ENCODE measurements at places on chromosomes 7 and 10.

DNA sequence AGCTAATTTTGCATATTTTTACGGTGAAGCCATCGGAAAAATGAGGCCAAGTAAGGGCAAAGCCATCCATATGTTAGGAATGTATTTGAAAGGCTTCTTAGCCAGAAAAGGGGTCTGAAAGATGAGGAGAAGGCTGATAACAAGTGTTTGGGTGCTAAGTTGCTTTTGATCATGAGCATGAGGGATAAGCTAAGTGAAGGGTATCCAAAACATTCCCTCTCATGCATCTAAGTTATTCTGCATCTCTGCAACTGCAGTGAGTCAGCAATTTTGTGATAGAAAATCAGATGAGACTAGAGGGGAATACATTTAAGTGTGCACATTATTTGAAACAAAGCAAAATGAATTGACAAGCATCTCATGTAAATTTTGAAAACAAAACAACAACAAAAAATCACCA is 282.8 kb downstream of the GPR158 start:
- DNase-seq = no peak

- no peak for DNase-seq
Observed at GRCh38 chr10:11511321-11511720, 100.1 kb downstream of the USP6NL start.

DNA sequence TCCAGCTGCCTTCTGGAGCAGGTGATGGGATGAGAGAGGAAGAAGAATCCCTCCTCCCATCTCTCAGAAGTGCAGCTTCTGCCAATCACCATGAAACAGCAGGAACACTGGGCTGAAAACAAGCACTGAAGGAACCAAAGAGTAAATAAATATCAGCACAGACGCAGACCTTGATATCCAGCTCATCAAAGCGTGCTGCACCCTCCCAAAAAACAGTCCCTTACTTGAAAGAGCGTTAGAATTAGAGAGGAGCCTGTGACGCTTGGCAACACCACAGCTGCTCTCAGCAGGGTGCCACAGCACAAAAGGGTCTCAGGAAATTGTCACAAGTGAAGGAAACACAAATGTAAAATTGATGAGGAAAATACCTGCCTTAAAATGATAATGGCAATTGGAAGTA is 39.5 kb downstream of the KLF6 start:
- peak; percentile 22 for DNase-seq

DNA sequence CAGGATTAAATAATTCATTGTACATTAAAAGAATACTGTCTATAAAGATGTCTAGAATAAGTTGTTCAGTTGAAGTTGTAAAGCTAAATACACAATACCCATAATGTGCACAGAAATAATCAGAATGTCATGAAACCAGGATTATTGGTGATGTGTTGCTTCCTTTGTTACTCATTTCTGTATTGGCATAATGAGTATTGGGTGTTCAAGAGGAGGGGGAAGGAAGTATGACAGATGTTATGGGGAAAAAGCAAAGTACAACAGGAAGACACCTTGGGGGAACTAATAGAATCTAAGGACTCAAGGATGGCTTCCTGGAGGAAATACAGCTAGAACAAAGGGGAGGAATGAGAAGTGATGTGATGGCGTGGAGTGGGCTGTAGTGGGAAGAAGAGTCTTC is 15.0 kb downstream of the ANKRD1 start:
- DNase-seq = no peak

GRCh38 chr10:19931894-19932590 is 115.8 kb downstream of the PLXDC2 start:
- DNase-seq = no peak

GRCh38 chr10:84665883-84666463 is 337.6 kb downstream of the CCSER2 start:
- peak; percentile 71 for DNase-seq

GRCh38 chr10:69473304-69473990 is 22.2 kb downstream of the TSPAN15 start:
- DNase-seq = no peak

- DNase-seq = no peak
Observed at GRCh38 chr7:7931626-7932025, 37.0 kb upstream of the GLCCI1 start.

DNA sequence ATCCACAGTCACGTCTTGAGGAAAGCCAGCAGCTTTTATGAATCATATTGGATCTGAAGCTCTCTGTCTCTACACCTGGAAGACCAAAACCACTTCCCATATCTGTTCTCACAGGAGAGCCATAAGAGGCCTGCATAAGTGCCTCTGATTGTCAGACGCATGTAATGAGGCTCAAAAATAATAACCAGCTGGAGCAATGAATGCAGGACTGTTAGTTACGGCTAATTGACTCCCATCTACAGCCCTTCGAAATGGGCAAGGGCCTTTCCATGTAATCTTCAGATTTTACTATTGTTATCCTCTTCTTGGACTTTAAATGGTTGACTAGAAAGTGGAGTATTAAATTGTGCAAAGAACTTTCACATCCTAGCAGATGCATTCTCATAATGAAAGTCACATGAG is 4.4 kb upstream of the SEMA3C start:
- DNase-seq = no peak

DNA sequence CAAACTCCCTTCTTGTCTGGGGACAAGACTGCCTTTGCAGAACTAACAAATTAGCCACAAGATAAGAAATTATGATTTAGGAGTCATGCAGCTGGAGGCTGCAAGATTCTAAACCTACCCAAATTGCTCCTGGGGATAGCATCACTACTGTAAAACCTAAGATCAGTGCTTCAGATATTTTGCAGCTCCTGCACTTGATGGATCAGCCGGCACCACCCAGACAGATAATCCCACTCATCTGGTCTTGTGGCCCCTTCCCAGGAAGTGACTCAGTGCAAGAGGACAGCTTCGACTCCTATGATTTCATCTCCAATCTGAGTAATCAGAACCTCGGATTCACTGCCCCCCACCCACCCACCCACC is 181.9 kb downstream of the AKR1D1 start:
- no peak for DNase-seq

- no peak for DNase-seq
Observed at GRCh38 chr10:103761075-103761920, 94.1 kb downstream of the SH3PXD2A start.

GRCh38 chr10:80472234-80473095 is 18.4 kb downstream of the TSPAN14 start:
- DNase-seq = no peak
